ENCODE measurements at places on chromosomes 3 and 15. TPM values are rescaled to one million over a fixed set of nuclear protein-coding genes. Genes with fewer than 3 reads are reported as not detected.

Gene ZNF502
- 9.6 TPM for polyA plus RNA-seq

Gene SAXO2
- polyA plus RNA-seq, result 10.2 TPM

Gene CHRNA5
- 2.9 TPM for polyA plus RNA-seq

Gene ATP11B
- polyA plus RNA-seq, result 28.2 TPM

Gene FNDC3B
- 20.1 TPM for polyA plus RNA-seq

Gene ST8SIA2
- polyA plus RNA-seq, result 23.9 TPM

Gene TMEM108
- polyA plus RNA-seq, result 75.5 TPM

Gene CCDC13
- polyA plus RNA-seq, result 5.9 TPM

Gene LRRC15
- 0.14 TPM for polyA plus RNA-seq

Gene GABRR3
- polyA plus RNA-seq, result not detected
